ENCODE measurements at places on chromosomes 6 and 20. TPM values are rescaled to one million over a fixed set of nuclear protein-coding genes. Genes with fewer than 3 reads are reported as not detected.

- DNase-seq, result no peak
Measured at GRCh38 chr6:159103396-159104162, 58.8 kb upstream of the TAGAP start.

- DNase-seq, result no peak
Measured at GRCh38 chr6:110334423-110335180, 23.5 kb downstream of the METTL24 start.

DNA sequence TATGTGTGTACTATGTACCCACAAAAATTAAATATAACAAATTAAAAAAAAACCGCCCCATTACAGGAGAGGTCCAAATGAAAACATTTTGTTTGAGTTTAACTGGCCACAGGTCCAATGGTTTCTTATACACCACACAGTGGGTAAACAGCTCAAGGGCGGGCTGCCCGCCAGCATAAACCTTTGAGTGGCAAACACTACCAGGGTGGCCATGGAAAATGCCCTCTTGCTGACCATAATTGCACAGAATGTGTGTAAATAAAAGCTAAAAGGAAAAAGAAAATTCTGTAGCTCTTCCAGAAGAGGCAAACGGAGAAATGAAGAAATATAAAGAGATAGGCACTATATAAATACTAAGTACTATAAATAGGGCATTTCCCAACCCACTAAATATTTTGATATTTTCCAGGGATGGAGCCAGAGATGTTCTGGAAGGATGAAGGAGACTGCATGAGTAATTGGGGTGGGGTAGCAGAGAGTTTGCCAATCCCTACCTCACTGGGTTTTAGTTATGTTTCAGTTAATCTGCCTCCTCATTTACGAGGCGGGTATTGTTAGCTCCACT is 1.1 kb upstream of the CDC5L start:
- no peak for DNase-seq

GRCh38 chr6:2891768-2892170 is 11.3 kb downstream of the SERPINB9 start:
- no peak for DNase-seq

GRCh38 chr20:57408131-57408530 is 16.9 kb downstream of the RBM38 start:
- no peak for DNase-seq

- peak; percentile 79 for DNase-seq
Measured at GRCh38 chr6:43181942-43182860, at the start of gene CUL9. Gene CUL9 (plus strand): TSS chr6:43182196. CDS start chr6:43184311, 2,115 bp downstream.

The BPIFB2 gene
- total RNA-seq, result not detected

- no peak for DNase-seq
Measured at GRCh38 chr20:55140631-55141030, 665.2 kb downstream of the DOK5 start.

All from M059J (cell line).